Stomach (tissue), 19 donors: ENCODE measurements at places on chromosomes 13 and 19. TPM values are rescaled to one million over a fixed set of nuclear protein-coding genes. Genes with fewer than 3 reads are reported as not detected.

- H3K27ac ChIP-seq: no peak overlapping the region
- H3K27me3 ChIP-seq: no peaks in the 10 kb centered on the region
- H3K36me3 ChIP-seq: no peaks in the 10 kb centered on the region
- no peak for DNase-seq
Measured at GRCh38 chr13:45433381-45433790, 15.2 kb upstream of the SLC25A30 start.

GRCh38 chr19:18605546-18606280, 886 bp downstream of the CRLF1 start:
- H3K4me1 ChIP-seq: peaks cover 41% of the 10 kb centered on the region
- no peak overlapping the region for H3K27ac ChIP-seq
- H3K27me3 ChIP-seq: peaks cover 96% of the 10 kb centered on the region
- H3K36me3 ChIP-seq: no peaks in the 10 kb centered on the region
- DNase-seq: no peak
- peak overlapping the region; percentile 33 for H3K4me3 ChIP-seq

- H3K27ac ChIP-seq: no peak overlapping the region
- no peak for DNase-seq
- peaks cover 6% of the 10 kb centered on the region for H3K4me1 ChIP-seq
- H3K4me3 ChIP-seq: no peak overlapping the region
Measured at GRCh38 chr13:94706101-94706842, 6.1 kb downstream of the SOX21 start.

- peak; percentile 53 for DNase-seq
- no peaks in the 10 kb centered on the region for H3K27me3 ChIP-seq
- no peak overlapping the region for H3K27ac ChIP-seq
- H3K4me1 ChIP-seq: peaks cover 62% of the 10 kb centered on the region
- no peak overlapping the region for H3K4me3 ChIP-seq
- no peaks in the 10 kb centered on the region for H3K36me3 ChIP-seq
Measured at GRCh38 chr19:3471954-3472655, 8.2 kb downstream of the SMIM24 start.

DNA sequence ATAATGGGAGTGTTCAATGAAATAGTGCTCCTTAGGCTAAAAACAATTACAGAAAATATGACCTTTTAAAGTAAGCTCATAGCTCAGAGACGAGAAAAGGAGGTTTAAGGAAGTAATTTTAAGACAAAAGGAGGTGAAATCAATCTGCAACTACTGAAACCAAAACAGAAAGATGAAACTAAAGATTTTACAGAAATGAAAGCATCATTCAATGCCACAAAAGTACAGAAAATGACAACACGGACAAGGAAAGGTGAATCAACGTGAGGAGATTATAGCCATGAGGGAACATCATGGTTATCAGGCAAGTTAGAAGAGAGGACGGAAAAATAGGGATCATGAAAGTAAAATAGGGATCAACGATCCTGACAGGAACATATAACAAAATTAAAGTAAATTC, 745.2 kb downstream of the PCDH17 start:
- H3K27me3 ChIP-seq: no peaks in the 10 kb centered on the region
- H3K4me1 ChIP-seq: no peaks in the 10 kb centered on the region
- no peak overlapping the region for H3K4me3 ChIP-seq
- no peak overlapping the region for H3K27ac ChIP-seq
- H3K36me3 ChIP-seq: no peaks in the 10 kb centered on the region
- DNase-seq: no peak

DNA sequence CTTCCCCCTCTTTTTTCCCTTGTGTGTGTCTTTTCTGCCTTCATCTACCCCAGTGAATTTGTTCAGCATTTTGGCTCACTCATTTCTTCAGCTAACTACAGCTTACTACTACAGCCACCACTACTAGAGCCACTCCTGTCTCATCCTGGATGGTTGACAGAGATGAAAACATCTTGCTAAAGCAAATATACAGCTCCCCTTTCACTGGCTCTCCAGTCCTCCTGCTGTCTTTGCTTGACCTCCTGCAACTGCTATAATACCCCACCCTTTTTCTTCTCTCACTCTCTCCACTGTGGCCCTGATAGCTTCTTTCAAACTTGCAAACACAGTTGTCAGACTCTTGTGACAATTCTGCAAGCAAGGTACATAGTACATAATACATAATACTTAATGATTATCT, 523.6 kb downstream of the DCT start:
- H3K27ac ChIP-seq: peak overlapping the region; percentile 22
- no peaks in the 10 kb centered on the region for H3K27me3 ChIP-seq
- no peaks in the 10 kb centered on the region for H3K4me1 ChIP-seq
- DNase-seq: peak; percentile 17

- no peaks in the 10 kb centered on the region for H3K27me3 ChIP-seq
- peak within 1 kb of the TSS; percentile 87 for H3K27ac ChIP-seq
- peaks cover 50% of the 10 kb centered on the region for H3K4me1 ChIP-seq
- peaks cover 12% of the 10 kb centered on the region for H3K36me3 ChIP-seq
- DNase-seq: peak; percentile 99
- peak within 1 kb of the TSS; percentile 87 for H3K4me3 ChIP-seq
Measured at GRCh38 chr19:10403137-10404021, at the start of gene CDC37. Gene CDC37, minus strand, starts transcription at chr19:10403542. Its CDS starts 63 bp downstream, at chr19:10403479.

DNA sequence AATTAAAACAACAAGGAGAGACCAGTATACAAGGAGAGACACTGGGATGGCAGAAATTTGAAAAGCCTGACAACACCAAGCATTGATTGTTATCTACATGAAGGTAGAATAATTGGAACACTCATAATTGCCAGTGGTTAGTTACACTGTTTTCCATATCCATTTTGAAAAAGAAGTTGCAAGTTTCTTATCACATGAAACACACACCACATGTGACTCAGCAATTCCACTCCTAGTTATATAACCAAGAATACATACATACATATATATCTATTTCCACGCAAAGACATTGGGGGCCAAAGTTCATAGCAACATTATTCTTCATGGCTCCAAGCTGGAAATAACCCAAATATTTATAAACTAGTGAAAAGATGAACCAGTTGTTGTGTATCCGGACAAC, 15.2 kb upstream of the PABPC3 start:
- no peaks in the 10 kb centered on the region for H3K4me1 ChIP-seq
- no peak overlapping the region for H3K4me3 ChIP-seq
- H3K36me3 ChIP-seq: no peaks in the 10 kb centered on the region
- no peak for DNase-seq
- no peaks in the 10 kb centered on the region for H3K27me3 ChIP-seq

The ZNF85 gene
- 6.5 TPM for polyA plus RNA-seq
